ENCODE measurements at places on chromosomes 4 and X.
A peak's percentile ranks its signal among the peaks of the same experiment; 100 is the strongest.

DNA sequence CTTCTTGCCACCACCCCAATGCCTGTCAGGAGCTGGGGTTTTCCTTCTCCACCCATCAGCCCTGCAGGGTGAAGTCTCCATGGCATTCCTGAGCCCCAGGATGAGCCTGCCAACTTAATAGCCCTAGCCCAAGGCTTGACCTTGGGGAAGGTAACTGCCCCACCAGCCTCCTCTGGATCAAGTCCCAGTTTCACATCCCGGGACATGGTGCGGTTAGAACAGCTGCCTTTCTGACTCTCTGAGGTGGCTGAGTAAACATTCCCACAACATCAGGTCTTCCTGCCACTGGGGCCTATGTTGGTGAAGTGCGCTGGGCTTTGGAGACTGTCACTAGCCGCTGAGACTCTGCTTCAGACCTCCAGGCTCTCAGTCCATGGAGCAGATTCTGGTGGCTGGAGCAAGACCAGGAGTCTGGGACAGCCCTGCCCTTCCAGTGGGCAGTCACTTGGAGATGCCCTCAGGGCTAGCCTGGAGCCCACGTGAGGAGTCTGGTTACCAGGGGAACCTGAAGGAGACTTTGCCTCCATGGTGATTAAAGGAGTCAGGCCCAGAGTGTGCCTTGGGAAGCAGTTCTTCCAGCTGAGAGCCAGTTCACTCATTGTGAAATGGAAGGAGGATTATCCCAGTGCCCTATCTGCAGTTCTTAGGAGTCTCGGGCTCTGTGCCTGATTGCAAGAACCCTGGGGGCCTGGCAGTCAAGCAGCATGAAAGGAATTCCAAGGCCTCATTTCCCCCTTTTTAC is 56.8 kb downstream of the SMIM20 start:
- no peak for DNase-seq

DNA sequence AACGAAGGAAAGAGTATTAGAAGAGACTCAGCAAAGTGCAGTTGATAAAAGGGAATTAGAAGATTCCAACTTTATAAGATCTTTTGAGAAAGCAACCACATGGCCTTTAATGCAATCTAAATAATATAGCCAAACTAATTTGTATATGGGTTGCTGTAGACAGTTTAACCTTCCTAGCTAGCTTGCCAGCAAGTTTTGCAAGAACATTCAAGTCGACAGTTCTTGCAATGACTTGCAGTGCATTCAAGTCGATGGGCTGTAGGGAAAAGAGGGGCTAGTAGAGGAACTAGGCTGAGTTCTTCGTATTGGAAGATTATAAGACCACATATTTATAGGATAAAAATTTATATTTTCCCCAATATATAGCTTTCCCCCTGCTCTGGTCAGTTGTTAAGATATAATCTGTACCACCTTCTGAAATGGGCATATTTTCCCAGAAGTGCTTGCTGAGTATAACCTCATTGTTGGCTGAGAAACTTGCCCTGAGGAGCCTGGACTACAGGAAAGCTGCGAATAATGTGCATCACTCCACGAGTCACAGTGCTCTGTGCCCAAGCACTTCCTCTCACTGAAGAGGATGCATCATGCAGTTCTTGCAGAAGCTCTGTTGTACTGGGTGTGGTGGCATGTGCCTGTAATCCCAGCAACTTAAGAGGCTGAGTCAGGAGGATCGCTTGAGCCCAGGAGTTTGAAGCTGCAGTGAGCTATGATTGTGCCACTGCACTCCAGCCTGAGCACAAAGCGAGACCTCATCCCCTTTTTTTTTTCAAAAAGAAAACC is 56.7 kb downstream of the DOCK11 start:
- peak; percentile 71 for DNase-seq

DNA sequence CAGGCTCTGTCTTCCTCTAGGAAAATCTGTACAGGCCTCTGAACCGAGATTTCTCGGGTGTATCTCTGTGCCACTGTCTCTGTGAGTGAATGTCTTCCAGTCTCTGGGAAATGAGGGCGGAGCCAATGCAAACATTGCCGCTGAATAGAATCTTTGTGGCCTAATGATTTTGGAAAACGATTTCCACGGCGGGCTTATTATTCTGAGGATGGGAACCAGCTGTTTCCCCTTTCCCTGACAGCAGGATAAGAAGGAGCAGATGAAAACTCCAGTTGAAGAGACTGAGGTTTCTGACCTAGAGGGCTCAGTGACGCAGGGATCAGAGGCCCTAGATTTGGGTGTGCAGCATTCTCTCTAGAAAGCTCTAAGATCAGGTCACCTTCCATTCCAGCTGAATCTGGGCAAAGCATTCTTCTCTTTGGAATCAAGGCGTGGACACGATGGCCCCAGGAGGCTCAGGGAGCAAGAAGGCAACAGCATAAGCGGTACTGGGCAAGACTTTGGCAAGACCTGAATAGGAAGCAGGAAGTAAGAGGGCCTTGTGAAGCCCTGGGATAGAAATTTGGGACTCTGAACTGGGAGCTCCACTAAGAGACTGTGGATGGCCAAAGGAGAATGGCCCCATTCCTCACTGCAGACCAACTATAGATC is 47.3 kb downstream of the PJA1 start:
- no peak for DNase-seq

- DNase-seq: no peak
Observed at GRCh38 chr4:113449410-113449974, 312.0 kb downstream of the CAMK2D start.

GRCh38 chr4:8234715-8235114 is 34.8 kb upstream of the HTRA3 start:
- DNase-seq: no peak
